ENCODE measurements at places on chromosomes 1 and 21.

GRCh38 chr1:207826557-207827487 lies 75.0 kb downstream of the CD46 start:
- no peak for DNase-seq

DNA sequence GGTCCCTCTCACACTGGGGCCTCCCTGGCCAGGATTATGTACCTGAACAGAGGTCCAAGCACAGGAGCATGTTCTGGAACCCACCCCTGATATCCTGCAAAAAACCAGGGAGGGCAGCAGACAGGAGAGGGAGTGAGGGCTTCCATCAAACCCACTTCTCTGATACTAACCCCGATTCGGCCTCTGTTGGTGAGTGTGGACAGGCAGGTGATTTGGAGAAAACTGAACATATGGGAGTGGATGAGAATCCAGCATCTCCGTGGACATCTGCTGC lies 215.3 kb downstream of the MATN1 start:
- DNase-seq = no peak

DNA sequence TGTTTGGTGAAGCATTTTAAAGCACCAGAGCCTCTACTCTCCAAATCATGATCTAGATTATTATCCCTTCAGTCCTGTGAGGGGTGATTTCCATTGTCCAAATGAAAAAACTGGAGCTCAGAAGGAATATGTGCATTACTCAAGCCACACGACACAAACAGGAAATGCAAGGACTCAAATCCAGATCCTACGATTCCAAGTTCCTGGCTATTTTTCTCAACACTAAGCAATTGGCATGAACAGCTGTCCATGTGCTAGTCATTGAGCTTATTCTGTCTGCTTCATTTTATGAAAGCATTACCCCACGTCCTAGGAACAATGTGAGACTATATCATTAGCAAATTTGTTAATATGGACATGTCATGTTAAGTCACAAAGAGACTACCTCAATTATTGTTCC lies 273.1 kb upstream of the LYPLAL1 start:
- no peak for DNase-seq

DNA sequence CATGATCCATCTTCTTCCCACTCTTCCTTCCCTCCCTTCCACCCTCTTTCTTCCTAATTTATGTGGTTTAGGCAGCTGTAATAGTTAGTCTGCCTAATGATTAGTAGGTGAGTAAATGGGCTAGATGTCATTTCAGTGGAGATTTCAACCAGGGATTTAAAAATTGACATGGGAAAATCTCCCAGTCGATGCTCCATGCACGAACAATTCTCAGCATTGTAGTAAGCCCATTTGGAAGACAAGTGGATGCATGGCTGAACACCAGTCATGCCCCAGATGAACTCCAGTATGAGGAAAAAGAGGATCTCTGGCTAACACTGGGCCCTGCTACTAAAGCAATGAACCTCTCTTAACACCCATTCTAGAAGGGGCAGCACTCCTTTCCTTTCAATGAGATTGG lies 25.3 kb downstream of the CHI3L2 start:
- DNase-seq = no peak

- no peak for DNase-seq
These were observed 131.3 kb downstream of the PEX14 start for GRCh38 chr1:10606064-10606463.

- no peak for DNase-seq
These were observed 102.8 kb upstream of the GALNT2 start for GRCh38 chr1:229964281-229964680.

DNA sequence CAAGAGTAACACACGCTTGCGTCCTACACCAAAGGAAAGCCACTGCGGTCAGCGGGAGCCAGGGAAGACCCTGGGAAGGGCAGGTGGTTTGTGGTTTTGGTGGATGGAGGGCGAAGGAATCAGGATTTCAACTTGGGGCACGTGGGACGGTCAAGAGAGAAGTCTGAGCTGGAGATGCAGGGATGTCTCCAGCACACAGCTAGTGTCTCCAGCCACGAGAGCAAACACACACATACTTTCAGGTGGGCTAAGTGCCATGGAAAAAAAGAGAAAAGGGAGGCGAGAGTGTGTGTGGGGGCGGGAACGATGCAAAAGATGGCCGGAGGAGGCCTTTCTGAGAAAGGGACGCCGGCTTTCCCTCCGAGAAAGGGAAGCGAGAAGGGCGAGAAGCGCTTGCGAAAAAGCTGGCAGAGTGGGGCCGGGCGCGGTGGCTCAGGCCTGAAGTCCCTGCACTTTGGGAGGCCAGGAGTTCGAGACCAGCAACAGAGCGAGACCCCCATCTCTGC lies 1.4 kb upstream of the SRRM1 start:
- peak; percentile 50 for DNase-seq

GRCh38 chr1:147156642-147157041 lies 15.6 kb downstream of the PRKAB2 start:
- no peak for DNase-seq

DNA sequence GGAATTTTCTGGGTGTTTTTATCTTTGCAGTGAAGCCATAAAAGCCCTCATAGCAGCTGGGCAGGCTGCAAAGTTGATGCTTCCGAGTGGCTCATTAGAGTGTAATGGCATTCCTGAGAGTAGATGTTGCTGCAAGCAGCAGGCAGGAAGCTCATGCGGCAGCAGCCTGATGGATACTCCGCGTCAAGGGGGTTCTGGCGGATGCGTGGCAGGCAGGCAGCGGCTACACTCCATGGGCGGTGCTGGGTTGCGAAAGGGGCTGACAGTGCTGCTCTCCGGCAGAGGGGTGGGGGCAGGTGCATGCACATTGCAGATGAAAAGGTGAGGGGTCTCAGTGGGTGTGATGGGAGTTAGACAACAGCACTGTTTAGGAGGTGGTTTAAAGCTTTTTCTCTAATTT lies 93.2 kb upstream of the AJAP1 start:
- DNase-seq = no peak

DNA sequence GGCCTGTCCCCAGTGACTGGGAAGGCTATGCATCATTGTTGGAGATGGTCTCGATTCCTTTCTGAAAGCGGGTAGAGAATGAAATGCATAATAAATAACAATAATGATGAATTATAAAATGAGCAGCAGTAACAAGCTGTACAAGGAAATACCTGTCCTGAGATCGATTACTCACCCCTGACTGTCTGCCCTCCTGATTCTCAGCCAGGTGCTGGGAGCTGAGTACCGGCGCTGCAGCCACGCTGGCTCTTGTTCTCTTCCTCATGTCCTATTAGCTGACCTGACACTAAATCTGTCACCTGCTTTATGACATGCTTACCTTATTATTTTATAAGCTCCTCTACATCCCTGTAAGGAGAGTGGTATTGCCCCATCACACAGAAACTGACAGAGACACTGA lies 3.4 kb downstream of the AGPAT3 start:
- DNase-seq = no peak

- DNase-seq = no peak
These were observed 20.1 kb downstream of the SCAF4 start for GRCh38 chr21:31711745-31712285.

- DNase-seq = no peak
These were observed 485.4 kb upstream of the LRRC7 start for GRCh38 chr1:69082312-69082711.

- no peak for DNase-seq
These were observed 11.7 kb downstream of the SEMA4A start for GRCh38 chr1:156165083-156165482.

DNA sequence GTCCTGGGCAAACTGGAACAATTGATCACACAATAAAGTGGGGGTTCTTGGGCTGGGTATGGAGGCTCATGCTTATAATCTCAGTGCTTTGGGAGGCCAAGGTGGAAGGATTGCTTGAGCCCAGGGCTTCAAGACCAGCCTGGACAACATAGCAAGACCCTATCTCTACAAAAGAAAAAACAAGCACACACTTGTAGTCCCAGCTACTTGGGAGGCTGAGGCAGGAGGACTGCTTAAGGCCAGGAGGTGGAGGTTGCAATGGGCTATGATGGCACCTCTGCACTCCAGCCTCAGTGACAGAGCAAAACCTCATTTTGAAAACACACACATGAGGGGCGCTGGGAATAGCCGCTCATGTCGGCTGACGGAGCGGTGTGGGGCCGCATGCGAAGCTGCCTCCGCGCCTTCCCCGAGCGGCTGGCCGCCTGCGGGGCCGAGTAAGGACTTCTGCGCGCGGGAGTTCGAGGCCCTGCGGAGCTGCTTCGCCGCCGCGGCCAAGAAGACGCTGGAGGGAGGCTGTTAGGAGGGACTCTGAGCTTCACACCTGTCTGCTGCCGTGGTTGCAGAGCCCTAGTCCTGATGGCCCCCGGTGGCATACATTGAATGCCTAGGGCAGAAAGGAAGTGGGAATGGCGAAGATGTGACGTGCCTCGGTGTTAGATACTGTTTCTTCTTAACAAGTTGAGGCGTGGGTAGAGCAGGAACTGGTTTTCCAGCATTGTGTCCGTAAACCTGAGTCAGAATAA lies 59.5 kb downstream of the ACBD3 start:
- DNase-seq = no peak

GRCh38 chr21:46549650-46550049 lies 55.2 kb downstream of the S100B start:
- DNase-seq = no peak

DNA sequence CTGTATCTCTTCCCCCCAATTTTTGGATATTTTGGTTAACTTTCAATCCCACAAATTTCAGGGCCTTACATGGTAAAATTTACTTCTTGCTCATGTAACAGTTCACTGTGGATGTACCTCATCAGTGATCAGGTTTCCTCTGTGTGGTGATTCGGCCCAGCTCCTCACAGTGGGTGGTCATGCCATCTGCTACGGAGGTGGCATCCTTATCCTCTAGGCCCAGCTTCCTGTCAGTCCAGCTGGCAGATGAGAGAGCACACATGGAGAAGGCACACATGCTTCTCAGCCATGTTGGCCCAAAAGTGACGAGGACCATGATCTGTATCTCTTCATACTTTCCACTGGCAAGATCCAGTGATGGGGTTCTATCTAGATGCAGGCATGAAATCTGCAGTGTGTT lies 27.2 kb downstream of the PCBP3 start:
- no peak for DNase-seq

DNA sequence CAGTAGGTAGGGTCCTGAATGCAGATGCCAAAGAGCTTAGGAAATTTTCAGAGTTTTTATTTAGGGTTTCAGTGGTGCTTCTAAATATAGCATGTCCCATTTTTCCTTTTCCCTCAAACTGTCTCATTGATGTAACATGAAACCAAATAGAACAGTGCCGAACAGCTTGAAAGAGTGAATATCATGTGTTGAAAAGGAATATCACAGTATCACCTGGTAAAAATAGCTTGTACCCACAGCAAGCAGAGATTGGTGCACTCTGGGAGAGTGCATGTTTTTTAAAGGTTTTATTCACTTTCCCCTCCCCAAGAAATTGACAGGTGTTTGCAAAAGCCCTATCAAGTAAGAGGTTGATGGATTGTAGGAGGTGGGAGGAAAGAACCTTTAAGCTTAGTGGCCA lies 41.9 kb upstream of the ELAVL4 start:
- DNase-seq = no peak

GRCh38 chr1:198082576-198082975 lies 74.2 kb upstream of the NEK7 start:
- DNase-seq = no peak

GRCh38 chr1:101532377-101532776 lies 295.6 kb downstream of the S1PR1 start:
- DNase-seq = no peak

DNA sequence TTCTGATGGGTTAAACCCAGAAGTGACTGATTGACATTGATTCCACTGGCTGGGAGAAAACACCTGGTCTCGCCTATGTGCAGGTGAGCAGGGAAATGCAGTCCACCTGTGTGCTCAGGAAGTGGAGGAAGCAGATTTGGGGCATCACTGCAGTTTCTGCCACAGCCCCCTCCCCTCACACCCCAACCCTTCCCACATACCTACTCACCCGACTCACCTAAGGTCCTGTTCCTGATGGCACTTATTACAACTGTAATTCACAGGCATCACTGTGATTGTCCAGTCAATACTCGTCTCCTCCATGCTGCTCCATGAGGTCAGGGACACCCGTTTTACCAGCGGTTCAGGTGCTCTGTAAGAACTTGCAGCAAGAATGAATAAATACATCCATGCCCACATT lies 68.5 kb downstream of the PCP4 start:
- no peak for DNase-seq

GRCh38 chr1:230147253-230148125 lies 80.5 kb downstream of the GALNT2 start:
- no peak for DNase-seq

DNA sequence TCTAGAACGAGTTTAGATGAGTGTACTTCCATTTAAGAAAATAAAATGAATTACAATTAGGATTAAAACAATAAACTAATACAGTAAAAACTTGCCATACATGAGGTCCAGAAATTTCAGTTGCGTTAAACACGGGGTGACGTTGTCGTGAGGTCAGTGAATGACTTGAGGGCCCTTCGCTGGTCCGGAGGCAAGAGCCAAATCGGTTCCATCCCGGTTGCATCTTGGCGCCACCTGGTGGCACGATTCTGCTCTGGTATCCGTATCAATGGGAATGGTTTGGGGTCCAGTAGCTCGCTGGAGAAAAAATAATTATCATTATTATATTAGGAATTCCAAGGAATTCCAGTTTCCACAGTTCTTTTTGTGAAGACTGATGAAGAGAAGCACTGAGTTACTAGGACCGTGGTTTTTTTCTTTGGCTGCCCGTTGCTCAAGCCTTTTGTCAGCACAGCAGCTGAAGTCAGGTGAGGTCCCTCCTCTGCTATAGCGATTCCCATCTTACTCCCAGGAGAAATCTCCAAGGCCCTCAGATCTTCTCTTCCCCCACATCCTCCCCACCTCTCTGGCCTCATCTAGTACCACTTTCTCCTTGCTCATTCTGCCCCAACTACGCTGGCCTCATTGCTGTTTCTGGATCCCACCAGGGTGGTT lies 161.4 kb downstream of the SLC35F3 start:
- DNase-seq = peak; percentile 75

- no peak for DNase-seq
These were observed 46.7 kb upstream of the LBR start for GRCh38 chr1:225474439-225474985.

- peak; percentile 61 for DNase-seq
These were observed at the start of gene RAB42 for GRCh38 chr1:28591708-28592320. Gene RAB42 (plus strand): TSS chr1:28592265. CDS start chr1:28592512, 247 bp downstream.

- DNase-seq = no peak
These were observed 57.9 kb downstream of the ACBD6 start for GRCh38 chr1:180444522-180444921.

GRCh38 chr21:36028127-36029069 lies 31.9 kb downstream of the SETD4 start:
- DNase-seq = peak; percentile 92

- no peak for DNase-seq
These were observed 345.3 kb upstream of the VAMP3 start for GRCh38 chr1:7425771-7426170.
